Activated T-cell treated with anti-CD3 and anti-CD28 coated beads for 4 hours (primary cell): ENCODE measurements at places on chromosomes 16 and 17.

DNA sequence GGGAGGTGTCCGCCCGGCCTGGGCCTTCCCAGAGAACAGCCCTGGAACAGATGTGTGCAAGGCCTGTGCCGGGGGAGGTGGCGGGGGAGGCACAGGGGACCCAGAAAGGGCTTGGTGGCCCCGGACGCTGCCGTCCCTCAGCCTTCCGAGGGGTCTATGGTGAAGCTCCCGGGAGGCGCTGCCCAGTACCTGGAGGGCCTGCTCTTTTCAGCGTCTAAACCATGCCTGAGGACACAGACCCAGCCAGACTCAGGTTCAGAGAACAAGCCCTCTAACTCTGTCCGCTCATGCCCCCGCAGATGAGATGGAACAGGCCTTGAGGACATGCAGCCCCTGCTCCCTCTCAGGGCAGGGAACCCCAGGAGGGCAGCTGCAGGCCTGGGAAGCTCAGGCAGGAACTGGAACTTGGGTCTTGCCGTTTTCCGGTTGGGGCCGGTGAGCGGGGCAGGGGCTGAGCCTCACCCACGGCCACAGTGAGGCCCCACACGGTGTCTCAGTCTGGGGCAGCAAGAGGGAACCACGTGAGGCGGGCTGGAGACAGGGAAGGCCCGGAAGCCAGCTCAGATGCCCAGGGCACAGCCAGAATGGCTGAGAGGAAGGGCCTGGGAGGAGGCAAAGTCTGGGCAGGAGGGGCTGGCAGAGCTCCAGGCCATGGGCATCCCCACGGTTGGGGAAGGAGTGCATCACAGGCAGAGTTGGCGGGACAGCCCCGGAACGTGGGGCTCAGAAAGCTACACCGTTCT is 12.5 kb downstream of the SLC16A3 start:
- DNase-seq = no peak

GRCh38 chr16:47424846-47425245 is 36.0 kb downstream of the ITFG1 start:
- DNase-seq = no peak

GRCh38 chr16:5450409-5451104 is 353.0 kb upstream of the EEF2KMT start:
- no peak for DNase-seq

DNA sequence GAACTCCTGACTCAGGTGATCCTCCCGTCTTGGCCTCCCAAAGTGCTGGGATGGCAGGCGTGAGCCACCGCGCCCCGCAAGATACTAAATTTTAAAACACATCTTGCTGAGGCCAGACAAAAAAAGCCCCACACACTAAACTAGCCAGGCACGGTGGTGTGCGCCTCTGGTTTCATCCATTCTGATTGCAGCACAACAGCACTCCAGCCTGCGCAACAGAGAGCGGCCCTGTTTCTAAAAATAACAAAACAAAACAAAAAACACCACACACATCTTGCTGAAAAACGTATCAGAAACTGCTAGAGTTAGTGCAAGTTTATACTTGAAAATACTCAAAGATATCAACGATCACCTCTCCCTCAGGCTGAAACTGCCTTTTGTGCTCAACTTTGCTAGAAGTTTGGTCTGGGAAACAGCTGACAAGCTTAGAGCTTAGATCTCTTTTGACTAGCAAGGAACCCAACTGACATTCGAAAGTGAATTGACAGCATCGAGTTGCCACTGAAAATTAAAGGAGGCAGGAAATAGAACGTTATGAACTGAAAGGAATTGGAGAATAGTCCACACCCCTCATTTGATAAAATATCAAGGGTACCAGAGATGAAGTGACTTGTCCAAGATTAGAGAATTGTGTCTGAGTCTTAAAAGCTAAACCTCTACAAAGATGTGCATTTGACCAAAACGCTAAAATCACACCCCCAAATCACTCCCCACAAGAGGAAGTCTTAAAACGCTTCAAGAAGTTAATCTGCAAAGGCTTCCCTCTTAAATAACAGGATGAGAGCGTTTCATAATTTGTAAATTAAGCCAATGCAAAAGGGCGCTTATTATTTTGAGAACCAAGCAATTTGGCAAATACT is 908 bp downstream of the COG4 start:
- DNase-seq = no peak

GRCh38 chr16:50303041-50303604 is 36.8 kb downstream of the ADCY7 start:
- DNase-seq = no peak

DNA sequence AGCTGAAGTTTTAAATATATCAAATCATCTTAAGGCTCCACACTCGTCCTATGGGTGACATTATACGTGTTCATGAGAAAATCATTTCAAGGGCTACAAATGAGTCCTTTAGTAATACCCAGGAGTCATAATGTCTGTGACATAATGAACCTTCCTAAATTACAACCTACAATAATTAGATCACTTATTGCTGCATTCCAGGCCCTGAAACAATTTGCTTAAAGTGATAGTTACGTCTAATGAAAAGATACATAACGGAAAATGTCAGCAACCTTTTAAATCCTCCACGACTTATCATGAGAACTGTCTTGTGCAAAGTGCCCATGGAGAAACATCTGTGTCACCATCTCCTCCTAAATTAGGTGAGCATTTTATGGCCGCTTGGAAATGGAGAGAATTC is 43.4 kb downstream of the IRX3 start:
- DNase-seq = no peak

GRCh38 chr17:52207796-52208195 is 49.3 kb upstream of the CA10 start:
- DNase-seq = no peak

GRCh38 chr16:7390974-7391373 is 58.3 kb downstream of the RBFOX1 start:
- DNase-seq = no peak

DNA sequence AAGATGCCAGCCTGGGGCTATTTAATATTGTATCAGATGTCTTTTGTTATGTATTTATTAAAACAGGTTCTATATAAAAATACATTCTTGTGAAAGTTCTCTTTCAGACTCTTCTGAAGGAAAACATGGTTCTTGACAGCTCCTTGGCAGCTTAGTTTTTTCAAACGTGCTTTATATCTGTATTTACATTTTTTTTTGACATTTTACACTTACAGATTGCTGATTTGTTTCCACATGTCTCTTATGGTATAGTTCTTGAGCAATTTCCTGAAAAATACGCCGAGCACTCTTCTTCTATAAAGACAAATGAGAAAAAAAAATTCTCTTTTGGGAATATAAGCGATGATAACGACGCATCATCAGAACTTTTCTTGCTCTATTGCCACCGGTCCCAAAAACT is 9.5 kb downstream of the IGSF6 start:
- DNase-seq = no peak

DNA sequence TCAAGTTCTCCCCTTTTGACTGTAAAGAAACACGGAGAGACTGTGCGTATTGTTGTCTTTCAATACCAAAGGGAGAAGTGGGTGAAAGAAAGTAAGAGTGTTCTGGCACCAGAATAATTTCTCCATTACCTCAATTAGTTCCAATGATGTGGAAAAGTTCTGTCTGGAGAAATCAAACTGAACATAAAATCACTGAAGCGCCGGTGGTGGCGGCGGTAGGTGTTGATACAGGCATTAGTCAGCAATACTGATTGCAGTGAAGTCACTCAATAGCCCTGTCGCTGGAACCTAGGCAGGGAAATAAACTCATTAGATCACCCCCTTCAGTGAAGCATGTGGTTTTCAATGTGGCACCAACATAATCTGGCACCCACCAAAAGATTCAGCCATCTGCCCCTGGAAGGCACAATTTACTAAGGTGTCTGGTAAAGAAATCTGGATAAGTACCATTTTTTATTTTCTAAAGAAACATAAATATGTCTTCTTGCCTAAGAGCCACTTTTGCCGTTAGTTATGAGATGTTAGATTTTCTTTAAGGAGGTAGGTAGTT is 274.2 kb upstream of the SOX9 start:
- no peak for DNase-seq

GRCh38 chr16:75097941-75098901 is 18.4 kb downstream of the LDHD start:
- DNase-seq = peak; percentile 58
